Suppressor macrophage treated with lipopolysaccharide for 4 hours (primary cell): ENCODE measurements at places on chromosomes 5 and 9.
A peak's percentile ranks its signal among the peaks of the same experiment; 100 is the strongest.

DNA sequence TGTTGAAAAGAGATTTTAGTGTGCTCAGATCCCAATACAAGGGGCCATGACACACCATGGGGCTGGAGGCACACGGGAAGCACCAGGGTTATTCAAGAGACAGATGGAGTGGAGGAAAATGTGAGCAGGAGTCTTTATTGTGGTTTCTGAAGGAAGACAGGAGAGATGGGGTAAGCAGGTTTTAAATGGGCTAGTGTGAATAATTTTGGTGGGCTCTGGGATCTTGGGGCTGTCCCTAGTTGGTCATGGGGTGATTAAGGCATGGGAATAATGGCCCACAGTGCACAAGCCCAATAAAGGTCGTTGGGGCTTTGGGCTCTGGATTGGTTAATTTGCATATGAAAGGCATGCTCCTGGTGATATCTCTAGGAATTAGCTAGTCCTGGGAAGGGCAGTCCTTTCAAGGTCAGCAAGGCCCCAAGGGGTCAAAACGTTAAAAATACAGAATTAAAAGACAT lies 3.6 kb upstream of the SCGB3A2 start:
- no peak for DNase-seq

- no peak for DNase-seq
These were observed 55.1 kb downstream of the KIAA1958 start for GRCh38 chr9:112541685-112542084.

DNA sequence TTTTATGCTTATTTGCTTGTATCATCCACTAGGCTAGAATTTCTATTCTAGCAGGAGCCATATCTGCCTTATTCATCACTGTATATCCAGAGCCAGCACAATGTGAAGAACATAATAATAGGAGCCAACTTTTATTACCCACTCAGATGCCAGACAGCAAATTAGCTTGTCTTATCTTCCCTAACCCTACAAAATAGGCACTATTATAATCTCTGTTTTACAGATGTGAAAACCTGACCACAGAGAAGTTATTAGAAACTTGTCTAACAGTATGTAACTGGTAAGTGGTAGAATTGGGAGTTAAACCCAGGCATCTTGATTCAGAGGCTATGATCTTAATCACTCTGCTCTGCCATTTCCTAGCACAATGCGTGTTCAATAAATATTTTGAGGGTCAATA lies 579.5 kb downstream of the CAAP1 start:
- DNase-seq = no peak

- peak; percentile 26 for DNase-seq
These were observed 43.4 kb upstream of the KIAA1958 start for GRCh38 chr9:112443200-112443599.

- peak; percentile 70 for DNase-seq
These were observed 61.7 kb downstream of the TRIO start for GRCh38 chr5:14204785-14205321.

DNA sequence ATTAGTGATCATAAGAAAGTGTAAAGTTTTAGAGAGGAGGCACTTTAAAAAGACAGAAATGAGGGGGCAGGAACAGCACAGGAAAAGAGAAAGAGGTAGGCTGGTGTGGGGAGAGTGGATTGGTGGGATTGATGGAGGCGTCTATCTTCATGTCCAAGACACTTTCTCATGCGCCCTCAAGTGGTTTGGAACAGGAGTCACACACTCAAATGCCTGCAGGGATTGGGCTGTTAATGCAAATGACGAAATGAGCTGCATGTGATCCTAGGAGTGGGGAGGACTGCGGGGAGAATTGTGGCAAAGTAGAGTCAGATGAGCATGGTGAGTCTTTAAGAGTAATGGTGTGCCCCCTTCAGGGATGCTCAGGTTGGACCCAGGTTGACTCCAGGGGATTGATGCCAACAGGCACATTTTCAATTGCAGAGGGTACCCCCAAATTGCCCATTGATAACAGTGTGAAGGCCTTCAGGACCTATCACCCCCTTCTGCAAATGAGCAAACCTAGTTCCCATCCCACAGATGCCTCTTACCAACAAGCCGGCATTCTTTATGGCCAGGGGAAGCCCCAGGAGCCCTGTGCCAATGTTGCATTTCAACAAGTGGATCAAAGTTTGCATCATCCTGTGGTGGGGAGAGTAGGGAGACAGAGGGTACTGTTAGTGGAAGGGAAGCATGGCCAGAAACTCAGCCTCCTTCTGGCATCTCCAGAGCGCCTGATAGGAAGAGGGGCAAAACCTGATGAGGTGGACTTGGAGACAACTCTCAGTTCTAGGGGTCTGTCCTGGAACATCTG lies 5.3 kb downstream of the SLC36A3 start:
- DNase-seq = peak; percentile 58

DNA sequence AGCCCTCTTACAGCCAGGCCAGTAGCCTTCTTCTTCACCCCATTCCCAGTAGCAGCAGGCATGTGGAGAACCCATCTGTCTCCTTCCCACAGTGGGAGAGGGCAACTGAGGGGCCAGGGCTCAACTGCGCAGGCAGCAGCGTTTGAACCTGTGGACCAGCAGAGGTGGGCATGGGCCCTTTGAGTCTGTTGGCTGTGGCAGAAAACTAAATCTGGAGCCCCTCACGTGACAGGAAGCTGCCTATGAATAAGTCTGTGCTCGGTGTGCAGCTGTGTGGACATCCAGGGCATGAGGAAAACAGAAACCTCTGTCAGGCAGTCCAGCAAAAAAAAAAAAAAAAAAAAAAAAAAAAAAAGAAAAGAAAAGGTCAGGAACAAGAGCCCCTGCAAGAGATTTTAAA lies 189.2 kb upstream of the NR3C1 start:
- peak; percentile 56 for DNase-seq

GRCh38 chr9:37966412-37967013 lies 62.6 kb upstream of the SLC25A51 start:
- DNase-seq = no peak

GRCh38 chr5:16531063-16531648 lies 65.6 kb upstream of the ZNF622 start:
- DNase-seq = no peak

GRCh38 chr5:100444961-100445360 lies 90.2 kb upstream of the FAM174A start:
- DNase-seq = no peak

DNA sequence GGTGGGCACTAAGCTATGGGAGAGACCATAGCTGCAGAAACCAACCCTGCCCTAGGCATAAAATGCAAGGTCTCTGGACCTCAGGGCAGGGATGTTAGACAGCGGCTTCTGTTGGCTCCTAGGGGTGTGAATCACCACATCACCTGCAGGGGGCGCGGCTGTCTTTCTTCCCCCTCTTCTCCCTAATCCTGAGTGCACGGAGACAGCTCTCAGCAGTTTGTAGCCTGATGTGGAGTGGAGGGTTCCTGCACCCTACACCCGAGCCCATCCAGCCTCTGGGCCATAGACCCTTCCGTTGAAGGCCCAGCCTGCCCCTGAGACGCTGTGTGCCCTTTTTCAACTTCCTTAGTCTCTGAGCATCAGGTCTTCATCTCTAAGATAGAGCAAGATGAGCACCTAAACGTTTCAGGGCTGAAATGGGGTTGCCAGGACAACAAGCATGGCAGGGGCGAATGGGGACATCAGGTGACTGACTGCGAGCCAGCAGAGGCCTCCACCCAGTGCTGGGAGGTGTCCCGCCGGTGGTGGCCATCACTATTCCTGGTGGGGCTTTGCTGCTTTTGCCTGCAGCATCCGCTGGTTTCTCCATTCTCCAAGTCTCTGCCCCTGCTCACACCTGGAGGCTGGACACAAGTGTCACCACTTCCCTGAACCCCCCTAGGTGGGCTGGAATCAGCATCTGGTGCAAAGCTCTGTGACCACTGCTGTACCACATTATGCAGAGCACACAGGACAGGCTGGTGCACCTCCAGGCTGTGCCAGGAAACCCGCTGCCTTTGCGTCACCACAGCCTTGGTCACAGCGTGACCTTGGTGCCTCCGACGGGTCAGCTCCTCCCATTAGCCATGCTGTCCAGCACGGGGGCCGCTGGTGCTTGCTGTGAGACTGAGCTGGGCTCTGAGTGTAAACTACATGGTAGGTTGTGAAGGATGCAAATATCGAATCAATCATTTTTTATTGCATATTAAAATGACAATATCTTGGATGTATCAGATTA lies 2.5 kb upstream of the SEC16A start:
- peak; percentile 87 for DNase-seq

GRCh38 chr5:122089096-122090013 lies 11.3 kb upstream of the LOX start:
- no peak for DNase-seq

GRCh38 chr9:120043448-120043847 lies 536.5 kb downstream of the CDK5RAP2 start:
- no peak for DNase-seq

- DNase-seq = peak; percentile 59
These were observed 72.8 kb downstream of the PSAT1 start for GRCh38 chr9:78369639-78370219.

GRCh38 chr9:75138260-75139040 lies 50.1 kb downstream of the OSTF1 start:
- DNase-seq = no peak

DNA sequence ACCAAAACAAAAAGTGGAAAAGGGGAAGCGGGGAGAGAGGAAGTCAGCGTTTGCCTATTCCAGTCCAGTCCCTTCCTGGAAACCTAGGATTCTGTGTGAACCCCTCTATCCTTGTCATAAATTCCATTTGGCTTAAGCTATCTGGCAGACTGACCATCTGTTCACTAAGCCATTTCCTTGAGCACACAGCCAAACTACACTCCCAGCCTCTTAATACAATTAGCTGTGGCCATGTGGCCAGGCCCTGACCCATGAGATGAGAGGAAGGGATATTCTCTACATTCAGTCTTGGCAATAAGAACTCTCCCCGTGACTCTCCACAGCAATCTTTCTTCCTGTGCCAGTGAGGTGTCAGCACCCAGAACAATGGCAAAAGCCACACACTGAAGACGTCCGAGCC lies 424.8 kb downstream of the TLE1 start:
- peak; percentile 7 for DNase-seq

DNA sequence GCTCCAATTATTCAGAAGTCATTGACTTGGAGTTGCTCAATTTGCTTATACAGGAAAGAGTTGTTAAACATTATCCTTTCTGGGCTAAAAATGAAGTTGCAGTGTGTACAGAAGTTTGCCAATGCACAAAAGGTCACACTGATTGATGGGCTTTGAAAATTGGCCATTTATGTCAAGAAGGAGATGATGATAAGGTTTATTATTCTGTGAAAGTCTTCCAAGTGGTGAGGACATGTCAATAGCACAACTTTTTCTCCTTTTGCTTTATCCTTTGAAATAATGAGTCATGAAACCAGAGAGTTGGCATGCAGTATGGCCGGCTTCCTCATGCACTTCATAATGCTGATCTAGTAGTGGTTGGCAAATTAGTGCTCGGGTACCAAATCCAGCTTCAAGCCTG lies 848.5 kb upstream of the WWC1 start:
- DNase-seq = no peak

DNA sequence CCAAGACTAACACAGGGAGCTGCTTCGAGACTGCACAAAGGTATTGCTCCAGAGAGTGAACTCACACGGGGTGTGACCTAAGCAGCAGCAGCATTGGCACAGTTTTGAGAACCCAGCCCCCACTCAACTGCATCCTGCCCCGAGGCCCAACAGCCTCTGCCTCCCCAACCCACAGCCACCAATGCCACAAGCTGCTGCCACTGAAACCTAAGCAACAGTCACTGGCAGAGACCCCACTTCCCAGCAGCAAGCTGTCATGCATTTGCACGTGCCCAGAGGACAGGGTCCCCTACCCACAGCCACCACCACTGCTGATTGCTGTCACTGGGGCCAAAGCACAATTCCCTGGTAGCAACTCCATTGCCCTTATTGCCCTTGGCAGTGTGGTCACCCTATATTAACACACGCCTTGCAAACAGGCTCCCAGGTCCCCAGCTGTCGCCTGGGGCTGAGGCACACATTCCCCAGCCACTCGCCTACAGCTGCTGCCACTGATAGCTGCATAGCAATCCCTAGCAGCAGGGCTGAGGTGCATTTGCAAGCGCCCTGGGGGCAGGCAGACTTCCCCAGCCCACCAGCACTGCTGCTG lies 141.0 kb downstream of the AGTPBP1 start:
- DNase-seq = no peak

DNA sequence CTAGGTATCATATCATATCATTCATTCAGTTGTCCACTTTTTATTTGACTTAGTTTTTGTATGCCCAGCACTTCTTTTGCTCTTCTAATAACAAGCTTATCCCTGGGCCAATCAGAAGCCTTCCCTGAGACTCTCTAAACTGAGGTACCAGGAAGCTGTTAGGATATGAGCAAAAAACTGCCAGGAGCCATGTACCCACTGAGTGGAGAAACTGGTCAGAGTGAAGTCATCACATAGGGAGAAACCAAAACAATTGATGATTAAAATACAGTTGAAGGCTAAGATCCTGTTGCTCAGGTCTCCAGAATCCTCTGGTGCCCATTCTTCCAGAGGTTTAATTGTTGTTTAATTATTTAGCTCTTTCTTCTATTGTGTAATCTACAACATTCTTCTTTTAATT lies 120.2 kb downstream of the KIAA0825 start:
- no peak for DNase-seq

- no peak for DNase-seq
These were observed 36.0 kb upstream of the PITX1 start for GRCh38 chr5:135069895-135070657.

GRCh38 chr5:52998552-52999313 lies 9.6 kb downstream of the ITGA2 start:
- DNase-seq = no peak

DNA sequence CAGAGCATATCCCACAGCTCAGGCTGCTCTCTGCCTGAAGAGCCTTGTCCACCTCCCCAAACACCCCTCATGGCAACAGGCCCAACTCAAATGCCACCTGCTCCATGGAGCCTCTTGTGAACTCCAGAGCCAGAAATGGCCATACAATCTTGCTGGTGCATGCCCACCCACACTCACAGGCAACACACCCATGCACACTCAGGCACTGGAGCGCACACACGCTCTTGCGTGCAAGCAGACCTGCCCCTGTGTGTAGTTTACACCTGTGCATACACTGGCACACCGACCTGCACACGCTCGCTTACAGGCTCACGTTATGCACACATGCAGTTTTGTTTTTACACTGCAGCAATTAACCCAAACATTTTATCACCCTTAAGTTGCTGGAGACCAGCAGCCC lies 40.0 kb downstream of the HRH2 start:
- no peak for DNase-seq

GRCh38 chr5:43301653-43302091 lies 11.5 kb downstream of the HMGCS1 start:
- DNase-seq = peak; percentile 45

GRCh38 chr5:149094996-149095395 lies 32.1 kb upstream of the SH3TC2 start:
- DNase-seq = no peak

DNA sequence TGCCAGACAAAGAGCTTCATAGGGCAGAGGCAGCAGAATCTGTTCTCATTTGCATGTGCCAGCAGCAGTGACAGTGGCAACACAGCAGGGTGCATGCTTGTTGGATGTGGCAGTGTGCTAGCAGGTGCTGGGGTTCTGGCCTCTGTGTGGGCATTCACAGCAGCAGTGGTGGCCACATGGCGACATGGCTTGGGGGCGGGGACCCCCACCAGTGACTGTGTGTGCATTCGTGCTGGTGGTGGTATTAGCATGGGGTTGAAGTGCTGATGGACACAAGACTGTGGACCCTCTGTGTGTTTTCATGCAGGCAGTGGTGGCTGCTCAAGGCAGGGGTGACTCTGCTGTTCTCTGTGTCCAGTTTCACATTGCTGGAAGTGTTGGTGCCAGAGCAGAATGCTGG lies 183.2 kb upstream of the PDE4D start:
- no peak for DNase-seq
